ENCODE measurements at places on chromosomes 13 and 19. TPM values are rescaled to one million over a fixed set of nuclear protein-coding genes. Genes with fewer than 3 reads are reported as not detected.

ZNF737 gene
- total RNA-seq, result 44.7 TPM

DNA sequence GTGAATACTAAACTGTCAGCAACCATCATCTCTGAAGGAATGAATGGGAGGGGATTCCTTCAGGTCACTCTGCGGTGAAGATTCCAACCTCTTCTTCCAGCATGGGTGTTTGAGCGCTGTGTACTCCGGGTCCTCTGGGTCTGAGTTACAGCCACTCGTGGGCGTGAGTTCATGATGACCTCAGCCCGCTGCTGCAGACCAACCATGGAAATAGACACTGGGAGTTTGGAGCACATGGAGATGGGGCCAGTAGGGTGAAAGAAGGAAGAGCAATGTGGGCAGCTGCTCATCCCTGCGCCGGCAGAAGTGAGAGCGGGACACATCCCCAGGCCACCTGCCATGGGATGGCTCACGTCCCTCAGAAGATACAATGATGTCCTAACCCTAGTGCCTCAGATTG lies 16.8 kb upstream of the RAB20 start:
- no peak for DNase-seq

GRCh38 chr13:29284726-29285125 lies 310.8 kb downstream of the SLC7A1 start:
- DNase-seq, result no peak

ZNF724 gene
- 6.1 TPM for total RNA-seq

DNA sequence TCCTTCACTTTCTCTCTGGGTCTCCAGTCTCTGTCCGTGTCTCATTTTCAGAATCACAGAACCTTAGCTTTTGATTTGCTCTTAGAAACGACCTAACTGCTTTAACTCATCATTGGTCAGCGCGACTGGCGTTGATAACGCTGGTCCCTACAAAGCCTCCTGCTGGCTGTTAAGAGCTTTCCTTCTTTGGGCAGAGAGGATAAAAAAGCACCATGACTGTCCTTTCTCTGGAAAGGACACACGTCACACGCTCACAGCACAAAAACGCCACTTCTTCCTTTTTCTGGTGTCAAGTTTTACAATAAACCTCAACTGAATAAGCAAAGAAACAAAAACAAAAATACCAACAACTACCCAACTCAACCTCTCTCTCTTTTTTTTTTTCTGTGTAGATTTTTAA lies 1.7 kb upstream of the KLK12 start:
- no peak for DNase-seq

- no peak for DNase-seq
These were observed 219.7 kb upstream of the SPRY2 start for GRCh38 chr13:80560609-80561008.

GRCh38 chr19:53131085-53131590 lies 1.6 kb downstream of the ZNF415 start:
- no peak for DNase-seq

GPI gene
- total RNA-seq, result 127 TPM

GRCh38 chr19:16376649-16377048 lies 52.0 kb downstream of the KLF2 start:
- peak; percentile 23 for DNase-seq

DAND5 gene
- total RNA-seq, result not detected

NLRP11 gene
- not detected for total RNA-seq

NCAN gene
- not detected for total RNA-seq

- DNase-seq, result no peak
These were observed 17.7 kb downstream of the HPN start for GRCh38 chr19:35059006-35059798.

GRCh38 chr13:51599444-51600176 lies 15.3 kb downstream of the WDFY2 start:
- DNase-seq, result no peak

- DNase-seq, result no peak
These were observed 699.4 kb downstream of the SLITRK1 start for GRCh38 chr13:83182845-83183244.

- DNase-seq, result no peak
These were observed 282.8 kb upstream of the EDNRB start for GRCh38 chr13:78201411-78201810.

KLK14 gene
- total RNA-seq, result 1.1 TPM

LILRB3 gene
- total RNA-seq, result 8.8 TPM

DNA sequence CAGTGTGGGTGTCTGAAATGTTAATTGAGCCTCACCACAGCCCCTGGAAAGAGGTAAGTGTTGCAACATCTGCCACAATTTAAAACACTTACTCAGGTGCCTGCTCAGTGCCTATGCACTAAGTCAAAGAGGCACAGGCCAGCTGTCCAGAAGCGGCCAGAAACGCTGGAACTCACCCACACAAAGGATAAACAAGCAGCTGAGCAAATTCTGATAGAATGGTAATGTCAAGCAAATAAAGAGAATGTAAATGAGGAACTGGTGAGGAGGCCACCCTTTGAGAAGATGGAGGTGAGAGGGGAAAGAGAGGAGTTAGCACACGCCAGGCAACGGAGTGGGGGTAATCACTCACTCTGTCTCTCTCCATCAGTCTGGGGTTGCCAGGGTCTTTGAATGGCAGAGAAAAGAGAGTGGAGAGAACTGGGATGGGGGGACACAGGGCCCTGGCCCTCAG lies 67.7 kb upstream of the SERP2 start:
- DNase-seq, result no peak

GRCh38 chr19:49057636-49058234 lies at the start of gene CGB7:
TSS of gene CGB7 (minus strand) at chr19:49057749. CDS start at chr19:49055375, 2,374 bp downstream.
- peak; percentile 43 for DNase-seq

DNA sequence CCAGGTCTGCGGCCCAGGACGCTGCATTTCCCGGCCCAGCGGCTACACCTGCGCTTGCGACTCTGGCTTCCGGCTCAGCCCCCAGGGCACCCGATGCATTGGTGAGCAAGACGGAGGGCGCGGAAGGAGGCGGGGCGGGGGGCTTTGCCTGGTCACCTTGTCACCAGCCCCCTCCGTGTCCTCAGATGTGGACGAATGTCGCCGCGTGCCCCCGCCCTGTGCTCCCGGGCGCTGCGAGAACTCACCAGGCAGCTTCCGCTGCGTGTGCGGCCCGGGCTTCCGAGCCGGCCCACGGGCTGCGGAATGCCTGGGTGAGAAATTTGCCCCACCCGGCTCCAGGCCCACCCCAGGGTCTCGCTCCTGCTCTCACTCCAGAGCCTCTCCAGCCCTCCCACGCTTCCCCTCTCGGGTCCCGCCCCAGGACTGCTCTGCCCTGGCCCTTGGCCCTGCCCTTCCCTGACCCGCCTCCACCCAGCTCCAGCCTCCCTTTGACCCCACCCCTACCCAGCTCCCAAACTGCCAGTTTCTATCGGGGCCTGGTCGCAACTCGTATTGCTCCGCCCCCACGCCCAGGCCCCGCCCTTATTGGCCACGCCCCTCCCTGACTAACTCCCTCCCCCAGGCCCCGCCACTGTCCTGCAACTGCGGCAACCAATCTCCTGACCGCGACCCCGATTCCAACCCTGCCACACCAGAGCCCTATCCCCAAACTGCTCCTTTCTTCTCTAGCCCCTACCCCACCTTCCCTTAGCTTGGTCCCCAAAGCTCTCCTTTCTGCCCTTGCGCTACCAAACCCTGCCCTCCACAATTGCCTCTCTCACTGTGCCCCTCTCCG lies 8.6 kb downstream of the LTBP4 start:
- peak; percentile 74 for DNase-seq

GRIK5 gene
- total RNA-seq, result 0.12 TPM

DNA sequence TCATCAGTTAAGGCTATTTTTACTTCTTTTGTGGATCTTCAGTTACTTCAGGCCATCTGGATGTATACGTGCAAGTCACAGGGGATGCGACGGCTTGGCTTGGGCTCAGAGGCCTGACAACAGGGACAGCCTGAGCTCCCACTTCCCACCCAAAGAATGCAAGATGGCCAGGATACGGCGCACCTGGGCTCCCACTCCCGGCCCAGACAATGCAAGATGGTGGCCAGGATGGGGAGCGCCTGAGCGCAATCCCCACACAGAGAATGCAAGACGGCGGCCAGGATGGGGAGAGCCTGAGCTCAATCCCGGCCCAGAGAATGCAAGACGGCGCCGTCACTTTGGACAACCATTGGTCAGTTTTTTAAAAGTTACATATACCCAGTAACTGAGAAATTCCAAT lies 25.3 kb upstream of the MIER2 start:
- DNase-seq, result no peak

MISP gene
- not detected for total RNA-seq

STXBP2 gene
- total RNA-seq, result 219 TPM

SKA3 gene
- not detected for total RNA-seq

GRCh38 chr13:21537105-21537504 lies 66.9 kb downstream of the MICU2 start:
- no peak for DNase-seq

DNA sequence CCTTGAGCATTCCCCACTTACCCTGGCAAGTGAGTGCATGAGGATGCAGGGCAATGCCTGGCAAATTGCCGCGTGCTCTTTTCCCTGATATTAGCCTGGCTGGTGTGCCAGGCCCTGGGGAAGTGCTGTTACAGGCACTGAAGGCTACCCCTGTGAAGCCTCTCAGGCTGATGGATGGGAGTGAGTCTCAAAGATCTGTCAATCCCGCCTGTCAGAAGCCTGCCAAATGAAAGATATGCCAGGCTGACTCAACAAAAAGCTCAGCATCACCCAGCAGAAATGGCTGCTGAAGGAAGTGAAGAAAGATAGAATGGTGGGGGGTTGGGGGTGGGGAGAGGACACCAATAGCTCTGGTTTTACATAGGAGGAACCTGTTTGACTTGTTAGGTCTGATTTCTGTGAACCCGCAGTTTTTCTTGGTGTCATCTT lies 112.1 kb downstream of the LACC1 start:
- DNase-seq, result no peak

CEACAM20 gene
- total RNA-seq, result not detected

DNA sequence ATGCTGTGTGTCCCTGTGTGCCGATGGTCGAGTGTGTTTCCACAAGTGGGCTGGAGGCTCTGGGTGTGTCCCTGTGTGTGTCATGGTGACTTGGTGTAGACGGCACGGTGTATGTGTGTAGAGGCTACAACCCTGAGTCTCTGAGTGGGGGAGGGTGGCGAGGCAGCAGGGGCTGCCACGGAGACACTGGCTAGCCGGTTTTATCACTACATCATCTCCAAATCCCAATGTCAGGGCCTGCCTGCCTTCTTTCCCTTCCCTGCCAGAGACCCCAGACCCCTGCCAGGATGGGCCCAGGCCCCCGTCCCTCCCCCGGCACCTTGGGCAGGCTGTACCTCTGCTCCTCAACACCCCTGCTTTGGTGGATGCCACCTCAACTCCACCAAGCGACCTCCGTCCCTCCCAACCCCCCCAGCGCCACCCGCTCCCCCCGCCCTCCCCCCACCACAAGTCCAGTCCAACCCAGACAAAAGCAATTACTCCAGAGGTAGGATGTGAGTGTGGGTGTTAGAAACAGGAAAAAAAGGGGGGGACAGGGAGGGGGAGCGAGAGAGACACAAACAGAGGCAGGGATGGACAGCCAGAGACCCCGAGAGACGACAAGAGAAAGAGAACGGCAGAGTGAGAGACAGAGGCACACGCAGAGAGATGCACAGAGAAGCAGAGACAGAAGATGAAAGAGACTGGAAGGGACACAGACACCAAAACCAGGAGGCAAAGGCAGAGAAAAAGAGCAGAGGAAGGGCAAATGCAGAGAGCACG lies 21.6 kb upstream of the POU2F2 start:
- no peak for DNase-seq

DNA sequence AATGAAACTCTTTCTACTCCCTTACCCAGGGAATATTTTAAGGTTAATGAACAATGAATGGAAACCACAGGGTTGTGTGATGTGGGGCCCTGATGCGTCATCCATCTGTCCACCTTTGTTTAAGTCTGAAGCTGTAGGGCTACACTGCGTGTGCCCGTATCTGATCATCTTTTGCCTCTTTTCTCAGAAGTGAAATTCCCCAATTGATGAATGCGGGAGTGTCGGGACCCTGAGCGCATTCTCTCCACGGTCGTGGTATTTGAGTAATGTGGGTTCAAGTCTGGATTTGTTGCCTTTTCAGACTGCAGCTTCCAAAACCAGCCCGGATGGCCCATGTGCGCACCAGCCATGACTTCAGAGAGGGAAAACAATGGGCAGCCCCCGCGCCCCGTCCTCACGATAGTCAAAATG lies 112.3 kb downstream of the COL4A2 start:
- no peak for DNase-seq

- DNase-seq, result no peak
These were observed 82.5 kb upstream of the TM9SF2 start for GRCh38 chr13:99418843-99419140.

- DNase-seq, result no peak
These were observed 160.6 kb upstream of the SOX1 start for GRCh38 chr13:111906306-111906705.

GRCh38 chr19:39828654-39829032 lies 5.3 kb downstream of the DYRK1B start:
- no peak for DNase-seq

ZNF554 gene
- total RNA-seq, result 10.5 TPM

DNA sequence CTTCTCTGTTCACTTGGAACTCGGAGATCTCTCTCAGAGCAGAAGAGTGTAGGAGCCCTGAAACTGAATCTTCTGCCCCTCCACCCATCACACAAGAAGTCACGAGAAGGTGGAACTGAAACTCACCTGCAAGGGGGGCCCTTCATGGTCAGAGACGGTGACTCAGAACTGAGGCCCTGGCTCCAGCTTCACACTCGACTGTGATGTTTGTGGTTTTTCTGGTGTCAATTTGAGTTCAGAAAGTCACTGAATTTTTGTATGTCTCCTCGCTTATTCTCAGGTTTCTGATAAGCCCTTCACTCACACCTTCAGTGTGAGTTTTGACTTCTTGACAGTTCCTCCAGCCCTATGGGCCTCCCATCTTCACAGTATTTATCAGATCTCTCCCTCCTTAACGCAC lies 23.1 kb downstream of the SIGLEC5 start:
- no peak for DNase-seq

DNA sequence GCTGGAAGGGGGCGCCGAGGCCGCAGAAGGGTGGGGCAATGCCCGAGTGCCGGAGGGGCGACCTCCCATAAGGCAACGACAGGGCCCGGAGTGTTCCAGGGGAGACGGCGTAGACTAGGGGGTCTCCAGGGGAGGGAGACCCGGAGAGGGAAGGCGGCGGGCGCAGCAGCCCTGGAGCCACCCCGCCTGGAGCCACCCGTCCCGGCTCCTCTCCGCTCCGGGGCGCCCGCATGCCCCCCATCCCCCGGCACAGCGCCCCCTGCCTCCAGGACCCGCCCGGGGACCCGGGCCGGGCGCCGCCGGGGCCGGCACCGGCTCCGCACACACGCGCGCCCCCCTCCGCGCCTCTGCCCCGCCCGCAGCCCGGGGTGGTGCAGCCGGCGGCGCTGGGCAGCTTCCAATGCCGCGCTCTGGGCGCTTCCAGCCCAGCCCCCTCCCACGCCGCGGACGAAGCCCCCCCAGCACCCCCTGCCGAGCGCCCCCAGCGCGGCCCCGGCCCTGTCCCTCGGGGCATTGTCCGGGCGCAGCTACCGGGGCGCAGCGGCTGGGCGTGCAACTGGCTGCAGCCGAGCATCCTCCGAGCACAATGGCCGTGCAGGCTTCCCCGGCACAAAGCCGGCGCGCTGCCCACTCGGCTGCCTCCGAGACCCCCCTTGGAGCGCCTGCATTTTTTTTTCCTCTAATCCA lies 519 bp downstream of the PTPRS start:
- DNase-seq, result no peak

SIGLECL1 gene
- not detected for total RNA-seq

- no peak for DNase-seq
These were observed 2898.1 kb downstream of the PCDH9 start for GRCh38 chr13:64332048-64332447.

ZNF865 gene
- total RNA-seq, result 20.9 TPM

- no peak for DNase-seq
These were observed 298.2 kb downstream of the POU4F1 start for GRCh38 chr13:78305171-78305570.

All from CD4-positive, alpha-beta memory T cell (primary cell).